ENCODE measurements at places on chromosomes 7 and 10.

DNA sequence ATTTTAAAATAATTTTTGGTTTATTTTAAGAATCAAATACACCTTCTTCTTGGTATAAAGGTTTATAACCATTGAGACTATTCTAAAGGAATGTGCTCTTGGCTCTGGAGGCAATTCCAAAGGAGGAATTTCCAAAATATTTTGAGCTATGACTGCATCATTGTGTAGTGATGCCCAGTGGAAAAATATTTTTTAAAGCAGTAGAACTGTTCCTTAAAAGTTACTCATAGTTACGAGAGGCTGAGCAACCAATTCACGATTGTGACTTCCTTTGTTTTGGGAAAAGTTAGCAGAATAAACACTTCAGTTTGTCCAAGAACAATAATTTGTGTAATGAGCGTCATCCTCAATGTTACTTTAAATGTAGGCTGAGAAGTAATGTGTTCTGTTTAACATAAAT is 233.6 kb downstream of the BAMBI start:
- DNase-seq = no peak

GRCh38 chr7:155280446-155281397 is 17.0 kb upstream of the INSIG1 start:
- DNase-seq = no peak

GRCh38 chr10:38007991-38008390 is 2.5 kb upstream of the ZNF33A start:
- no peak for DNase-seq

DNA sequence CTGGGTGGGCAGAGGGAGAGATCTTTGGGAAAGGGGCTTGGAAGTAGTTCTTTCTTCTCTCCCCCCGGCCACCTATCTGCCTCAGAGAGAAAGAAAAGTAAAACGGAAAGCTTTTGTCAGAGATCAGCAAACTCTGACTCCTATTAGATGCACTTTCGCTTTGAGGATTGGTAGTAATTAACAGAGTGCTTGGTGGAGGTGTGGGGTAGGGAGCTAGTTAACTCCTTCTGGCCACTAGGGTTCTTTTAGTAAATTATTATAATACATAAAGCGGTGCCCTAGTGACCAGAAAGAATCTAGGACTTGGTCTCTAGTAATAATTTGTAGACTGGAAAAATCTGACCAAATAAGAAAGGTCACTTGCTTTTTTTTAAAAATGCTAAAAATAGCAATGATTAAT is 54.6 kb downstream of the CPVL start:
- no peak for DNase-seq

- no peak for DNase-seq
Observed at GRCh38 chr10:34996843-34997242, 93.3 kb downstream of the CUL2 start.

All from erythroblast (primary cell).